Fibroblast of skin of scalp (primary cell): ENCODE measurements at places on chromosomes 2 and 18.

GRCh38 chr2:128636802-128637147 lies 318.1 kb upstream of the HS6ST1 start:
- DNase-seq, result no peak

DNA sequence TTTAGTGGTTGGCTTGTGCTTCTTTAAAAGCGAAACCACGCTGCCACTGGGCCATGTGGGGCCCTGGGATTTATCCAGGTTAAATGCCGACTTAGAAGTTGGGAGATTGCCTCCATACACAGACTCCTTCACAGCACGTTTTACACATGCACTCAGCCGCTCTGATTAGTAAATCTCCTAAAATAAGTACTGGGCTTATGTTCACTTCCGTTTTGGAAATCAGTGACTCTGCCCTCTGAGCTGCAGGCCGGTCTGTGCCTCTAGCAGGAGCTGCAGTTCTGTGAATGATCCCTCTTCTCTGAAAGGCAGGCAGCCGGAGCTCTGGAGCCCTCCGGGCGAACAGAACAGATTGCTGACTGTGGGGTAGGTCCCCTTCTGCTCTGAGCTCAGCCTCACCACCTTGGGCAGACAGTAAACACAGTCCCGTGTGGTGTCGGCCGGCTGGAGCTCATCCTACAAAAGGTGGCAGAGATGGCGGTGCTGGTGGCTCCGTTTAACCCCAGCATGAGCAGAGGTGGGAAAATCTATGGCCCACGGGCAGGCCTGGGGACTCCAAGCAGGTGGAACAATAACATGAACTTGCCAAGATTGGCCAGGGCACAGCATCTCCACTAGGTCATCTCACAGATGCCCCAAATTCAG lies 9.8 kb upstream of the RAB17 start:
- DNase-seq, result peak; percentile 67

- DNase-seq, result no peak
Observed at GRCh38 chr2:9772999-9773902, 70.0 kb upstream of the TAF1B start.

GRCh38 chr2:79936715-79937114 lies 367.8 kb downstream of the LRRTM1 start:
- DNase-seq, result no peak

DNA sequence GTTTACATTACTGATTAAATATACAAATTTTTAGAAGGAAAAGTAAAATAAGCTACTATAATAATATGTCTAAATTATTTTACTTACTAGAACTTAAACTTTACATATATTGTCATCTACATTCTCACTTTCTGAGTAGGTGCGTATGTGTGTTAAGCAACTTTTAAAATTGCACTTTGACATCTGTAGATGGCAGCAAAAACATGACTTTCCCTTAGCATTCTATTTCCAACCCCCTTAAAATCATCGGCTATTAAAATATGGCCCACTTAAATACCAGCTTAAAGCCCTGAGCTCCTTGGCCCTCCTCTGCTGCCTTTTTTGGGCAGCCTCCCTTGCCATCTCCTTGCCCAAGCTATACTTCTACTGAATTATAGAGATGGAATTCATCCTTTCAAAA lies 78.0 kb downstream of the UPP2 start:
- peak; percentile 42 for DNase-seq

DNA sequence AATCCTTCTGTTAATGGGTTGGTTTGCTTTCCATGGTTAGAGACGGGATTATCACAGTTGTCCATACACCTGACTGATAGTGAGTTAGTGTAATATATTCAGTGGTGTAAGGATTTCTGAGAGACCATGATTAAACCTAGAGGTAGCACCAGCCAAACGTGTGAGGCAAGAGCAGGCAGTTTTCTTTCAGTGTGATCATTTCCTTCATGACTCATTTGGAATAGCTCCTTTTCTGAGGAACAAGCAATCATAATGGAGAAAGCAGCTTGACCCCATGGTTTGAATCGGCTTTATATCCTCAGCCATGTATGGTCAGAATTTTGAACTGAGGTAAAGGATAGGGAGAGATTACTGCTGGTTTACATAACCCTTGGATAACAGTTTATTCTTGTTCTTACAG lies 2.9 kb downstream of the MXD1 start:
- peak; percentile 65 for DNase-seq

DNA sequence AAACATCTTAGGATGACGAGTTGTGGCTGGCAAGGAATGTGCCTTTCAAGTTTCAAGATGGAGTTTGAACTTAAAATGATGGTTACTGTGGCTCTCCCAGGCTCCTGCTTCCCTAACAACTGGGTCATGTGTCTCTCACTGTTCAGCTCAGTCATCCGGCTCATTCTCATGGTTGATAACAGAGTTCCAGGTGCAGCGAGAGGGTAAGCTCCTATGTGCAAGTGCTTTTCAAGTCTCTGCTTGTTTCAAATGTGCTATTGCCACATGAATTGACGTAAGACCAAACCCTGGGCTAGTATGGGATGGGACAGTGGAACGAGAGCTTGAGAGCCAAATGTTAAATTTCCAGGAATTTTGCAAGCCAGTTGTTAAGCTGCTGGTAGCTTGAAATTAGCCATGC lies 19.5 kb upstream of the PUM2 start:
- no peak for DNase-seq

GRCh38 chr2:178536037-178536436 lies 55.8 kb downstream of the PLEKHA3 start:
- no peak for DNase-seq

DNA sequence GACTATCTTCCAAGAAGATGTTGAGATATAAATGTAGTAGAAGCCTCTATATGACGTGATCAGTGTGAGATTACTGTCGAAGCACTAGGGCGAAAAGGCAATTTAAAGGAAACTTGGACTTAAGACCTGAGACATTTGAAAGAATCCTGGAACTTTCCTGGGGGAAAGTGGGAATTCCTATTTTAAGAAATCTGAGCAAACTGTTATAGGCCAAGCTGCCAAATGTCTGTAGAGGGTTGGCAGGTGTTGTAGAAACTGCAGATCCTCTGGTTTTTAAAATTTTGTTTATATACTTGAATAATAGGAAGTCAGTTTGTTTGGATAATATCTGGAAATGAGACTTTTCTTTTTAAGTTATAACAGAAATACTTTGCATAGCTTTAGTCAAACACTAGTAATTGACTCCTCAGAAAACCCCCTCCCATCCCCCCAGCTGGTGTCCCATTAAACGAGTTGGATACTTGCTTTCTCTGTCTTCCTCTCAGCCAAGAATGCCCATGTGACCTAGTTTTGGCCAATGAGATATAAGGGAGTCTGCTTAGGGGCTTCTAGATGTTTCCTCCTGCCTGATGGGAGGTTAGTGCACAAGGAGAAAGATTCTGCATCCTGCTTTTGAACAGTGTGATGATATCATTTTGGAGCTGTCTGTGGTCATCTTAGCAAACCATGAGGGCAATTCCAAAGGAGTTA lies 61.2 kb downstream of the MOGAT1 start:
- no peak for DNase-seq

DNA sequence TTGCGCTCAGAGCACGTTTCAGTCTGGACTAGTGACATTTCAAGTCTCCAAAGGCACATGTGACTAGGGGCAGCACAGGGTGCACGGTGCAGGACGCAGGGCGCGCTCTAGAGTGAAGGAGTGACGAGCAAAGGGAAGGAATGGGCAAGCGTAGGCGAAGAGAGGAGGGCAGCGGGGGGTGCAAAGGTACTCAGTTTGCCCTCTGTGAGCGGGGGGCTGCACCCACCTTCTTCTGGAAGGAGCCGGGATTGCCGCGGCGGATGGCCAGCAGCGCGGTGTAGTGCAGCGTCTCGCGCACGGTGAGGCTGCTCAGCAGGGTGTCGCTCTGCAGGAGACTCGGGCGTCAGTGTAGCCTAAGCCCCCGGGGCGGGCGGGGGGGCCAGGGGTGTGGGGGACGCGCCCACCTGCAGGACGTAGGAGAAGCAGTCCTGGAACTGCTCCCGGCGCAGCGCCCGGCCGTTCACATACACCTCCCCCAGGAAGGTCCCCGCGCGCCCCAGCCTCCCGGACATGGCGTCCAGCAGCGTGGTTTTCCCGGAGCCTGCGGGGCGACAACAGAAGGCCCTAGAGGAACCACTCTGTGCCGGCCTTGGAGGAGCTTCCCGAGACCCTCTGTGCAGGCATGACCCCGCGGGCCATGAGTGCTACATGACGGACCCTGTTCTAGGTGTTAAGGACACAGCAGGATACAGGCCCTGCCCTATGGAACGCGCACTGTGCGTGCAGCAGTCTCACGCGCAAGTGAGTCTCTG lies 6.9 kb downstream of the ABCG5 start:
- DNase-seq, result no peak

GRCh38 chr2:200814276-200814815 lies 2.6 kb downstream of the BZW1 start:
- DNase-seq, result no peak

DNA sequence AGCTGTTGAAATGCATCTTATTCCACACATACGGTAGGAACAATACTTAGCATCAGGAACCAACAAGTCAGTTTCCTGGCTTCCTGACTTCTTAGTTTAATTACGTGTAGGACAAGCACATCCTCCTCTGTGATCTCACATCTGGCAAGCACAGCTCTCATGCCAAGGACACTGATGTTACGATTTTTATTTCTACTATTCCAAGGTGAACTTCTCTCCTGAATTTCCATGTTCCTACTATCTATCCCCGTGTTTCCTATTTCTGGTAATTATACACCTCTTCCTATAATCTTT lies 374.0 kb downstream of the NCKAP5 start:
- DNase-seq, result no peak

GRCh38 chr2:233153146-233153798 lies 93.1 kb downstream of the INPP5D start:
- DNase-seq, result no peak

DNA sequence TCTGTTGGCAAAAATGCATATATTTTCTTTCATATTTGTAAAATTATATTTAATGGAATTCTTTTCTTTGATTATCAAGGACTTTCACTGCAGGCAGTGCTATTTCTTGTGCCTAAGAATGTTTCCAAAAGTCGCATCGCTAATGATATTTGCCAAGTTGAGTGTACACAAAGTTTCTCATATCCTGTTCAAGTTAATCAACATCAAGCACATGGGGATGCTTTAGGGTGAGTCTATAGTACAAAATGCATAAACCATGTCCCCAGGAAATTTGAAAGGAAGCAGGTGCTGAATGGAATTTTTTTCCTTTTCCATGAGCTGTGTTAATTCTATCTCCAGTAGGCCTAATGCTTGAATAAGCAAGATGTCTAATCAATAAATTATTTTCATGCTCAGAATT lies 129.7 kb downstream of the GALNT1 start:
- no peak for DNase-seq

DNA sequence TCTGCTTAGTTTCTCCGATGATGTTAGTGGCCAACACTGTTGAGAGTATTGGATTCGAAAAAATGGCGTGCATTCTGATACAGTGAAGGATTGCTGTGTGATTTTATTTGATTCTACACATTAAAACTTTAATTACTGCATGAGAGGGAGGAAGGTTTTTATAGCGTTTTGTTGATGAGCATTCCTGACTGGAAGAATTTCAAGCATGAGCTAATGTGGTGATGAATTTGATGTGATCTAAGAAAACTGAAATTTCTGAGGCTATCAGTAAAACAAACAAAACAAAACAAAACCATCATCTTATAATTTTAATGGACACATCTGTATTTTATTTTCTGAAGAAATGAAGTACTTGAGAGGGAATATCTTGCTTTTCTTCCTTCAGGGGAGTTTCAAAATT lies 59.6 kb downstream of the ITGB6 start:
- peak; percentile 63 for DNase-seq

DNA sequence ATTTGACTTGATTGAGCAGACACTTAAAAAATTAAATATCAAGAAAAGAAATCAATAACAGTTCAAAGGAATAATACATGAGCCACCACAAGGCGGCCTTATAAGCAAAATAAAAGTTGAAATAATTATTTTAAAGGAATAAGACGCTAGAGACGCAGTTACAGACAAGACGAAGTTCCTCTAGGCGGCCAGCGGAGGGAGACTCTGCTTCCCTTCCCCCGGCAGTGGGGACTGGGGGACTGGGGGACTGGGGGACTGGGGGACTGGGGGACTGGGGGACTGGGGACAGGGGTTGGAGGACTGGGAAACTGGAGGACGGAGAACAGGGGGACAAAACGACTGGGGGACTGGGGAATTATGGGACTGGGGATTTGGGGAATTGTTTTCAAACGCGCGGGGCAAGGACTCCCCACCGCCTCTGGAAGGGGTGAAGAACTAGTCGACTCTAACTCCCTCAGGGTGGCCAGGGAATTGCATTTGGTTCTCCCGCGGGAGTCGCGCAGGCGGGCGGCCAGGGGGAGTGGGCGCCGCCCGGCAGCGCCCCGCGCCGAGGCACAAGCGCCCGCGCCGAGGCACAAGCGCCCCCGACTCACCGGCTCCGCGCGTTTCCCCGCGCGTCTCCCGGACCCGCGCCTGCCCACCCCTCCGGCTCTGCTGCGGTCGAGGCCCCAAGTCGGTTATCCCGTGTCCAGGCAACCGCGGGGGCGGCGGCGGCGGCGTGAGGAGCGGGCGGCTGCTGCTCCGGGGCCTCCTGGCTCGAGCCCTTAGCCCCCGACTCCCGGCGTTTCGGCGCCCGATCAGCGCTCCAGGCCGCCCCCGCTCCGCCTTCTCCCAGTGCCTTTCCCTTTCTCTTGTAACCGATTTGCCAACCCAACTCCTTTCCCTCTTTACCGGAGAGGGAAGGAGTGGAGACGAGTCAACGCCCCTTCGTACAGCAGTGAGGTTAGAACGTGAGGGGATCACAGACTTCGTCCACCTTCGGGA lies at the start of gene CCDC178:
Gene CCDC178, minus strand, starts transcription at position 662 of the 984 bp plus-strand sequence. CDS start 28,633 bp downstream, outside the sequence.
- peak; percentile 77 for DNase-seq

DNA sequence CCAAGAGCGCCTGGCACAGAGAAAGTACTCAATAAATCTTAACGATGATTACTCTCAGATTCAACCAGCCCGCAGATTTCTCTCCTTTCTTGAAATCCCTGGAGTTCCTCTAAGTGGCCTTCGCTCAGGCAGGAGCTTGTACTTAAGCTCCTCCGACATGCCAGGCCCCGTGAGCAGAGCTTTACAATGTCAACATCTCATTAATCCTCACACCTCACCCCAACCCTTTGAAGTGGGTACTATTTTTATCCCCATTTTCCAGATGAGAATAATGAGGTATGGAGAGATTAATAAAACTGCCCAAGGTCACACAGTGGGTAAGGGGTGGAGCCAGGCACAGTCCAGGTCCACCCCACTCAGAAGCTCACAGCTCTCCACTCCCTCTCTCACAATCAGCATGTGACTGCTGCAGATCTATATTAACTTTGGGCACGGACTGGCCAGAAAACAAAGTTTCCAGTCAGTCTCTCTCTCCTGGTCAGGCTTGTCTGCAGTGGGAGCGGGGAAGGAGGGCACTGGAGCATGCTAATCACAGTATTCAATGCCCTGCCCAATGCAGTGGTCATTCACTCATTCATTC lies 18.0 kb downstream of the DNMT3A start:
- no peak for DNase-seq
